ENCODE measurements at places on chromosomes 12 and 14. TPM values are rescaled to one million over a fixed set of nuclear protein-coding genes. Genes with fewer than 3 reads are reported as not detected.

The EML1 gene
- 7.4 TPM for total RNA-seq

The PNP gene
- total RNA-seq: 63.0 TPM

The PZP gene
- not detected for total RNA-seq

The RAPGEF3 gene
- total RNA-seq: 1.8 TPM

The SLC35F4 gene
- not detected for total RNA-seq

The RTRAF gene
- total RNA-seq: 190 TPM

The P2RX2 gene
- not detected for total RNA-seq

The TPPP2 gene
- not detected for total RNA-seq

The BDKRB2 gene
- 0.49 TPM for total RNA-seq

The B4GALNT1 gene
- 31.3 TPM for total RNA-seq

The POTEG gene
- total RNA-seq: not detected

The TMEM117 gene
- 3.6 TPM for total RNA-seq

The NEK9 gene
- total RNA-seq: 64.4 TPM

The JAG2 gene
- total RNA-seq: 85.9 TPM

The DCN gene
- total RNA-seq: 3.6 TPM

The VRTN gene
- total RNA-seq: 0.10 TPM

The CCDC198 gene
- not detected for total RNA-seq
